ENCODE measurements at places on chromosomes 13 and 19.

GRCh38 chr13:24032674-24033073 is 127.8 kb upstream of the SPATA13 start:
- DNase-seq: no peak

- DNase-seq: no peak
Observed at GRCh38 chr19:38252941-38253691, 3.1 kb downstream of the PPP1R14A start.

DNA sequence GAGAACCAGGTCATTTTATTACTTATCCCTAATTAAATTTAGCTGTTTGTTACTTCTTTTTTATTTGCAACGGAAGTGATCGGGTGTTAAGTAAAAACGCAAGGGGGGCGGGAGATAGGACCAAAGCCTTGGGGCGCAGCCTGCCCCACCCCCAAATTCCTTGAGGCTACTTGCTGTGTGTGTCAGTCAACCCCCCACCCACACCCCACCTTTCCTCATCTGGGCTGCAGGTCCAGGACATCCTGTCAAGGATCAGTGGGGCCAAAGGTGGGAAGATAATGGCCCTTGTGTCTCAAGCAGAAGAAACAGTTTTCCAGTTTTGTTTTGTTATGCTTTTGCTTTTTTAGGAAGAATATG is 1.2 kb upstream of the FOXO1 start:
- DNase-seq: no peak

GRCh38 chr19:9735986-9736385 is 32.6 kb downstream of the ZNF846 start:
- DNase-seq: no peak

DNA sequence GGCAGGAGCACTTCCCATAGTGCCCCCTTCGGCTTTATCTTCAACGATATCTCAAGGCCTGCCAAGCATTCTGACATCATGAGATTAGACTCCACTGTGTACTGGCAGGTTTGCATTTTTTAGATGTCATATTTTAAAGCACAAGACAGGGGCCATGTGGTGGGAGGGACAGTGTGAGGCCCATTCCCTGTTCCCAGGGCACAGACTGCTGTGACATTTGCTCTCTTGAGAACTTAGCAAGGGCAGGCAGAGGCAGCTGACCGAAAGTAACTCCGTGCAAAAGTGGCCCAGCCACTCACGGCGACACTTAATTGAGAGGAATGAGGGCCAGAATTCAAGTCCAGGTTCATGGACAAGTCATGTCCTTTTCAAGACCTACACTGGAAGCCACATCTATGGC is 201.8 kb downstream of the COL4A1 start:
- no peak for DNase-seq

GRCh38 chr19:3099347-3100145 is 5.4 kb downstream of the GNA11 start:
- no peak for DNase-seq

DNA sequence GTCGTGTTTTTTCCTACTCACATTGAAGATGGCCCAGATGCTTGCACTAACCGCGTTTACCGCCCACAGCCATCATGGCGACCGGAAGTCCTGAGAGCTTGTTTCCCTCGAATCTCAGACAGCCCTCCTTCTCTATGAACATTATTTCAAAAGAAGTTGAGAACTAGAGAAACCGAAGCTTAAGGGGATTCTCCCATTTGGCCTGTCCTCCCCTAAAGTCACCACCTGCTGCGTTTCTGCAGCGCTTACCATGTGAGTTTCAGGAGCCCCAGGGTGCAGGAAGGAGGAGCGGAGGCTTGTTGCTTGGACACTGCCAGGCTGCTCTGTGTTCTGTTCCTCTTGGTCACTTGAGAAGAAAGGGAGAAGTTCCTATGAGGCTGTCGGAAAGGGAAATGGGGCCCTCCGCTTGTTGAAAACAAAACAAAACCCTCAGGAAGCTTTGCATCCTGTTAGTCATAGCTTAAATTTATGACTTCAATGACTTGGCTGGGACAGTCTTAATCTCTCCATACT is 6.2 kb downstream of the CARD8 start:
- DNase-seq: peak; percentile 82

- no peak for DNase-seq
Observed at GRCh38 chr19:57682226-57682766, 519 bp downstream of the ZNF551 start.

DNA sequence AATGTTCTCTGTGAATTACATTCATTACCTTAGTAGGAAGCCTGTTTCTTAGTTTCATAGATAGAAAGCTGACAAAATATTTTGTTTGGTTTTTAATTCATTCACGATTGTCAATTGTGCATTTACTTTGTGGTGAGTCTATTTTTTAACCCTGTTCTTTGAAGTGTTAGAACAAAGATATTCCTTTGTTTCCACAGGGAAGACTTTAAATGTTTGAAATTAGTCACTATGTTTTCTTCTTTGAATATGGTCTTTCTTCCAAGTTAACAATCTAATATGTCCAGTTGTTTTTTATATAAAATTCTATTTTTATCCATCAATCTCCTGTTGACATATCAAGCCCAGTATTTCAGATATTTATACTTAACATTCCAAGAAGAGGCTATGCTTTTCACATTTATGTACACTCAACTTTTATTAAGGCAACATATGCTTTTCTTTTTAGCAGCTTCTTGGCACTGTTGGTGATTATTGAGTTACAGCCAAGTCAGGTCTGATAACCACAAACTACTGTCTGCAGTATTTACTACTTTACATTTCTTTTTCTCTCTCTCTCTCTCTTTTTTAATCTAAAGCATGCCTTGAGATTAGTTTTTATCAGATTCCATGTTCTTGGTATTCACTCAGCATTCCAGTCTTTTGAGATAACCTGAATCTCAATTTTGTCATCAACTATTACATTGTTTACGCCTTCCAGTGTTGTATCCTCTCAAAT is 812.8 kb upstream of the SLC10A2 start:
- no peak for DNase-seq

- no peak for DNase-seq
Observed at GRCh38 chr13:39196965-39197646, 158.8 kb downstream of the NHLRC3 start.

DNA sequence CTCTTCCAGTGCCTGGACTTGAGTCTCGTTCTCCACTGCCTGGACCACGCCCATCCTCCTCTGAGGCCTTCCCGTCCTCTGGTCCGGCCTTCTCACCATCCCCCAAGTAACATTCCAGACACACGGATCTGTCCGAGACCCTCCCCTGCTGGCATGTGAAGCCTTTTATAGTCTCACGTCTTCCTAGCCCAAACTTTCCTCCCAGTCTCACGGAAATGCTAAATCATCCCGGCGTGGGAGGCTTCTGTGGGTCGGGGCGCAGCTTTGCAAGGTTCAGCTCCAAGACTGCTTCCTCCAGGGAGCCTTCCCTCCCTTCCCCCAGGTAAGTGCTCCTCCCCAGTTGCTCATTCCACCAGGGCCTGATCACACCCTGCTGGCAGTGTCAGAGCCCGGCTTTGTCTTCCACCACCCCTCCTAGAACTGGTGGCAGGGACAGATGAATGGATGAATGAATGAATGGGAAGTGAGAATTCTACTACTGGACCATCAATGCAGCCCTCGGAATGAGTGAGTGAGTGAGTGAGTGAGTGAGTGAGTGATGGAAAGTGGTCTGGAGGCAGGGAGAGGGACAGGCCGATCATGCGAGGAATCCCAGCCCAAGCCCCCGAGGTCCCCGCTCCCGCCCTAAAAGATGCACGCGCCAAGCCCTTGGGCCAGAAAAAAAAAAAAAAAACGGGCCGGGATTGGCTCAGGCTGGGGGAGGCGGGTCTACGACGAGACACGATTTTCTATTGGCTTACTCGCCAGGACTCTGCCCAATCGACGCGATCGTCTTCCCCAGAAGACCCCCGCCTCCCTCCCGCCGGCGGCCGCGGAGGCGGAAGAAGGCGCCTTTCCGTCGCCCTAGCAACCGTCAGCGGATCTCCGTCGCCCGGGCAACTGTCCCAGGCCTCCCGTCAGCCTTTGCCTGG is 9.3 kb downstream of the EPHX3 start:
- peak; percentile 76 for DNase-seq

DNA sequence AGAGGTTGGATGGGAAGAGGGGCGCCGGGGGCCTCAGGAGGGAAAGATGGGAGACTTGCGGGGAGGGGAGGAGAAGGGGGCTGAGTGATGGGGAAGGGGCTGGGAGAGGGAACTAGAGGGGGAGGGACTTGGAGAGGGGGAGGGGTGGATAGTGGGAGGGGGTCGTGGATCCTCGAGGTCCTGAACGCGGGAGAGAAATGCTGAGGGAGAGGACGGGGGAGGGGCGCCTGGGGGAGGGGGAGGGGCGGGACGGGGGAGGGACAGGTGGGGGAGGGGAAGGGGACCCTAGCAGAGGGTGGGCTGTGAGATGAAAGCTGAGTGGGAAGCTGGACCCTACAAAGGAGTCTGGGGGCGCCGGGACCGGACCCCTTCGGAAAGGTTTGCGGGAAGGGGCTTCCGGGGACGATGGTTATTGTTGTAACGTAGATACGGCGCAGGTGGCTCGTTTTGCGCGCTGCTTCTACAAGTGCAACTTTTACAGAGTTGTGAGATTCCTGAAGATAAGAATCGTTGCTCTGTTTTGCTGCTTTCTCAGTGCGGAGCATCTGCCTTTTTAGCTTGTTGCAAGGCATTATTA is 418 bp downstream of the ZNF444 start:
- DNase-seq: peak; percentile 17

- DNase-seq: no peak
Observed at GRCh38 chr13:88074794-88075510, 403.8 kb downstream of the SLITRK5 start.

GRCh38 chr19:7397687-7398086 is 49.0 kb downstream of the ARHGEF18 start:
- DNase-seq: no peak

- no peak for DNase-seq
Observed at GRCh38 chr19:1453525-1454364, 3.8 kb downstream of the APC2 start.

DNA sequence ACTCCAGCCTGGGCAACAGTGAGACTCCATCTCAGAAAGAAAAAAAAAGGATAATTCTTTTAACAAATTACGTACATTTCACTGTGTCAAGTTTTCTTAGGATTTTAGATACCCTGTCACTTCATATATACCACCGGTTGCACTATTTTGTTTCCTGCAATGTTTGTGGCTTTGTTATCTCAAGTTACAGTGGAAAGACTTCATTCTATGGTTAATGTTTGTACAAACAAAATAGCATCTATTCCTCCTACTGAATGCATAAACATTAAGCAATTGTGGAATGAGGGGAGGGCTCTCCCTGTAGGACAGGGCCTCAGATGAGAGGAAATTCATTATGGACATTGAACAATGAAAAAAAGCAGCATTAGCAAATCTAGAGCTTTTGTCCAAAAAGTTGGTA is 120.1 kb downstream of the DNAJC3 start:
- no peak for DNase-seq

GRCh38 chr19:44552324-44552723 is 22.8 kb upstream of the CEACAM20 start:
- DNase-seq: peak; percentile 15

GRCh38 chr13:100535426-100536135 is 53.0 kb downstream of the GGACT start:
- no peak for DNase-seq

- DNase-seq: peak; percentile 32
Observed at GRCh38 chr19:47232422-47233211, 1.6 kb upstream of the BBC3 start.

GRCh38 chr13:28826368-28826767 is 6.2 kb downstream of the MTUS2 start:
- DNase-seq: no peak

GRCh38 chr13:93029536-93029935 is 197.1 kb upstream of the GPC6 start:
- no peak for DNase-seq

GRCh38 chr19:51607077-51607476 is 23.1 kb downstream of the SIGLEC5 start:
- peak; percentile 40 for DNase-seq

DNA sequence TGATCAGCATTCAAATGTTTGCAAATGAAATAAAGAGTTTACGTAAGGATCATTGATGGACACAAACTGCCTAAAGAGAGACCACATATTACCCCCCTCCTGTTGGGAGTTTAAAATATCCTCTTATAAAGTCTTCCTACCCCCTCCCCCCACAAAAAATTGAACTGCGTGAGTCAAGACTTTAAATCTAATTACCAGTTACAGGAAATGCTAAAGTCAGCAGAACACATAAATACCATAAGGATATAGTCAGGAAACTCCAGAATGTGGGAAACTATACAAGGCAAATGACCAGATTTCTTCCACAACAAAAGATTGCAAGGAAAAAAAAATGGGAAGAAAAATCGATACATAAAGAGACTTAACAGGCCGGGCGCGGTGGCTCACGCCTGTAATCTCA is 44.4 kb upstream of the FARP1 start:
- DNase-seq: no peak

DNA sequence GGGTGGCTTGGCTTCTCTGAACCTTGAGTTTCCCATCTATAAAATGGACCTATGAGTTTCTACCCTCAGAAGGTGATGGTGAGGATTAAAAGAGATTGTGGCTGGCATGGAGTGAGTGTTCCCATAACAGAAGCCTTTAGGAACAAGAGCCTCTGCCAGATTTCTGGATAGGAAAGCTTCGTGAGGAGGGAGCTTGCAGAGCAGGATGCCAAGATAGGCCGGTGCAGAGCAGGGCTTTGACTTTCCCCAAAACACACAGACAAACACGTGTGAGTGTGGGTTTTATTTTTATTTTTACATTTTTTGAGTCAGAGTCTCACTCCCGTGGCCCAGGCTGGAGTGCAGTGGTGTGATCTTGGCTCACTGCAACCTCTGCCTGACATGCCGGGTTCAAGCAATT is 3.7 kb upstream of the CNN1 start:
- DNase-seq: no peak

- DNase-seq: no peak
Observed at GRCh38 chr13:77740931-77741596, 43.6 kb downstream of the SLAIN1 start.

DNA sequence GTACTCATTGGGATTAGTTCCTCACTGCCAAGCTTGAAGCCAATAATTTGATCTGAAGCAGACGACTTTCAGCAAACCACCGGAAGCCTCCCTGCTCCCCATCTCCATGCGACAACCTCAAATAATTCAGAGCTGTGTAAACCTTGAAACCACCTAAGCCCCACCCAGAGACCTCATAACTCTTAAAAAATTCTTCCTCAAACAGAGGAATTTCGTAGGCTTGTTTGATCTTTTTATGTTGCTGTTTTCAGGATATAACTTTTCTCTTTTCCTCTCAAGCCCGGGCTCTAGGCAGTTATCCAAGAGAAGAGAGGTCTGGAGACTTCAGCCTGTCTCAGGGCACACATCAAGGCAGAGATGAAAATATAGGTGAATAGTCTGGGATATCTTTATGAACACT is 311.6 kb downstream of the KCNRG start:
- no peak for DNase-seq

GRCh38 chr13:77506874-77507273 is 28.6 kb upstream of the SCEL start:
- DNase-seq: no peak

GRCh38 chr19:3606174-3606689 is 443 bp downstream of the TBXA2R start:
- no peak for DNase-seq

Data from stimulated activated CD4-positive, alpha-beta T cell treated with anti-CD3 and anti-CD28 coated beads, Interleukin-4, amount 100 ng/mL, for 24 hours (primary cell).